Cerebellar nuclear complex (tissue), 1 donor: ENCODE measurements at places on chromosomes 16 and 17.

DNA sequence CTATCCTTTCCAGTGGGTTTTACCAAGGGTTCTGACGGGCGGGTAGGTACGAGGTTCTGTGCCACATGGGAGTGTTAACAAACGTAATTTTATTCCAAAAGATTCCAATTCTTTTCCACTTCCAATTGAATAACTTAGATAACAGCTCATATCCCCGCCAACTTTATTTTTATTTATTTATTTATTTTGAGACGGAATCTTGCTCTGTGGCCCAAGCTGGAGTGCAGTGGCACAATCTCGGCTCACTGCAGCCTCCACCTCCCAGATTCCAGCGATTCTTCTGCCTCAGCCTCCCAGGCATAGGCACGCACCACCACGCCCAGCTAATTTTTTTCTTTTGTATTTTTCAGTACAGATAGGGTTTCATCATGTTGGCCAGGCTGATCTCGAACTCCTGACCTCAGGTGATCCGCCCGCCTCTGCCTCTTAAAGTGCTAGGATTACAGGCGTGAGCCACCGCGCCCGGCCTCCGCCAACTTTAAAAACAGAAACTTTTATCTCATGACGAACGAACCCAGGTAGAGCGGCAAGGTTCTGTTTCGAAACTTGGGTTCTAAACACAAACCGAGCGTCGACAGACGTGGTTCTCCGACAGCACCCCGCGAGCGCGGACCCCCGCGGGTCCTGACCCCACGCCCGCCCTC, 613 bp downstream of the ECI1 start:
- DNase-seq = no peak

GRCh38 chr16:57348327-57348726, 10.3 kb upstream of the CCL22 start:
- DNase-seq = no peak

DNA sequence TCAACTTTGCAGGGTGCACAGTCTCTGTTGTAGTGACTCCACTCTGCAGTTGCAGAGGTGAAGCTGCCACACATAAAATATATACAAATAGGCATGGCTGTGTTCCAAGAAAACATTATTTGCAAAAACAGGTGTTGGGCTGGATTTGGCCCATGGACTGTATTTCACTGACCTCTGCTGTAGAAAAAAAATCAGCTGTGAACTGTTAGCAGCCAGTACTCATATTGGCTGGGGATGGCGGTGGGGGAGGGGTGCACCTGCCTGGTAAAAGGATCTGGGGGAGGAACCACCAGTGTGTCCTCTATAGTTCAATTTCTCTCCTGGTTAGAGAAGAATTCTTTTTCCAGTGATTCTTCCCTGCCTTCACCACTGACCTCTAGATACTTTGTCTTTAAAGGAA, 50.0 kb downstream of the SHISA9 start:
- no peak for DNase-seq

DNA sequence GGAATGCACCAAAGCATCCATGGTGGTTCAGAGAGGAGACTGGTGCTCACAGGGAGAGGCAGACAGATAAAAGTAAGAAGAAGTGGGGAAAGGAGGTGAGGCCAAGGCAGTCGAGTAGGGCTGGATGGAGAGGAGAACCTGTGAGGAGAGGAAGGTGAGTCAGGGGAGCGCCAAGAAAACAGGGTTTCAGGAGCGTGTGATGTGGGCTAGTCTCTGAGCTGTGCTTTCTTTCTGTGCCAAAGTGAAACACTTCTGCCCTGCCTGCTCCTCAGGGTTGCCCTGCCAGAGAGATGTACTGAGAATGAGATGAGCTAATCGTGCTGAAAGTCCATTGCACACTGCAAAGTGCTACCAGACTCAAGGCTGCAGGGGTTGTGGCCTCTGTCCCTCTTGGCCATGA, 310.7 kb upstream of the CCL2 start:
- no peak for DNase-seq

GRCh38 chr16:64253525-64253924, 868.3 kb downstream of the CDH11 start:
- DNase-seq = no peak
